ENCODE measurements at places on chromosomes 7 and 10. TPM values are rescaled to one million over a fixed set of nuclear protein-coding genes. Genes with fewer than 3 reads are reported as not detected.

Gene FBXL13
- 3.4 TPM for total RNA-seq

Gene IGF2BP3
- 2.0 TPM for total RNA-seq

DNA sequence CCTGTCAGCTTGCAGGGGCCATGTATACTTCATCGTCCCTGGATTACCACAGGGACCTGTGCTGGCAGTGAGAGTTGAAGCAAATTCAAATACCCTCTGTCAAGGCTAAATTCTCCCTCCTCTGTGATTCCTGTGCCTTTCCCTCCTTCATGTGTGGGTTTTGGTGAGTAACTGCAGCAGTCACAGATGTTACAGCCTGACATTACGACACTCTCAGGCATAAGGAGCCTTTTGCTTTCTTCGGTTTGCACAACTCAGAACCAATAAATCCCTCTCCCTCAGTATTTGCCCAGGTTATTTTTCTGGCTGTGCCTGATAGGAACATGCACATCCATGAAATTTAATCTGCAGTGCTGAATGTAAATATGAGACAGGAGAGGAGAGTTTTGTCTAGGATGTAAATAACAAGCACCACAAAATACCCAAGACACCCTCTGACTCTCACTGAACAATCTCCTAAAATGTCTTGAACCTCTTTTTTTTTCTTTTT, 997.2 kb upstream of the GHITM start:
- no peak for DNase-seq

DNA sequence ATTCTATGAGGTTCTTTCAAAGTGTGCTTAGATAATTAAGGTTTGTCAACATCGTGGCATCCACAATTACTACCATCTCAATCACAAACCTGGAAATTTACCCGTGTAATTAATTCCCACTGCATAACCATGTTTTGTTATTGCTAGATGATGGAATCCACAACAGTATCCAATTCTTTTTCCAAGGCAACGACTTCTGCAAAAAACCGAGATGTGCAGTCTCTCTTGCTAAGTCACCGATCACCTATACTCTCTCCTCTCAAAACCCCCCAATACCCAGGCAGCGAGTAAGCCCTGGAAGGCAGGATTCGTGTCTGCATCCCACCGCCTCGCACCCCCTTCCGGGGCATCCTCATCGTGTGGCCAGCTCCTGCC, 678 bp upstream of the EIF4H start:
- no peak for DNase-seq

- no peak for DNase-seq
Measured at GRCh38 chr10:95841661-95842498, 65.9 kb upstream of the CC2D2B start.

GRCh38 chr7:138025215-138026186, 23.6 kb upstream of the CREB3L2 start:
- DNase-seq: no peak

DNA sequence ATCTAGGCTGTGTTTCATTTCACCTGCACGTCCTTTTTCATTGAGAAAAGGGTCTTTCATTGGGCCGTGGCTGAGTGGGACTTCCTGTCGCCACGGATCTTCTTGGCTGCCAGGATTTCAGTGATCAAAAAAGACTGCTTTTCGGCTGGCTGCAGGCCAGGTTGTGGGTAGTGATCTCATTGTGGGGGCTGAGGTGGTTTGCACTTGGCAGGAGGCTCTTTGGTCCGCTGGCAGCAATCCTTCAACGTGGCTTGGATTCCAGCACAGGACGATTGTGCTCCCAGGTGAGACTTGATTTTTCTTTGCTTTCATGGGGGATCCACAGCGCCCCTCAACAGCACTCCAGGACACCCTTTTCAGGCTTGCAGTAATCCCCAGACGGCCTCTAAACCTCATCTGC, 29.0 kb upstream of the ZNF273 start:
- no peak for DNase-seq

- no peak for DNase-seq
Measured at GRCh38 chr10:101772017-101772894, 3.7 kb downstream of the FGF8 start.

DNA sequence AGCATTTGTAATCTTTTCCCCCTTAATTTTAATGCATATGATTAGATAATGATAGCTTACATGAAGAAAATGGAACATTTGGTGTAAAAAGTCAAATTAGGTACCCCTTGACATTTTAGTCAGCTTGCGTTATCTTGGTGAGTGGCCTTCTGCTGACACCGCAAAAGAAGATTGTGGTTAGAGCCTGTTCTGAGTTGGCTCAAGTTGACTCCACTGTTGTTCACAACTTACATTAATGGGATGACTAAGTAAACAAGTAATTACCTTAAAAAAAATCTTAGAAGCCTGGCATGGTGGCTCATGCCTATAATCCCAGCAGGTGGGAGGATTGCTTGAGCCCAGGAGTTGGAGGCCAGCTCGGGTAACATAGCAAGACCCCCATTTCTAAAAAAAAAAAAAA, 24.2 kb downstream of the TRRAP start:
- DNase-seq: no peak

Gene ZNF853
- 4.4 TPM for total RNA-seq

DNA sequence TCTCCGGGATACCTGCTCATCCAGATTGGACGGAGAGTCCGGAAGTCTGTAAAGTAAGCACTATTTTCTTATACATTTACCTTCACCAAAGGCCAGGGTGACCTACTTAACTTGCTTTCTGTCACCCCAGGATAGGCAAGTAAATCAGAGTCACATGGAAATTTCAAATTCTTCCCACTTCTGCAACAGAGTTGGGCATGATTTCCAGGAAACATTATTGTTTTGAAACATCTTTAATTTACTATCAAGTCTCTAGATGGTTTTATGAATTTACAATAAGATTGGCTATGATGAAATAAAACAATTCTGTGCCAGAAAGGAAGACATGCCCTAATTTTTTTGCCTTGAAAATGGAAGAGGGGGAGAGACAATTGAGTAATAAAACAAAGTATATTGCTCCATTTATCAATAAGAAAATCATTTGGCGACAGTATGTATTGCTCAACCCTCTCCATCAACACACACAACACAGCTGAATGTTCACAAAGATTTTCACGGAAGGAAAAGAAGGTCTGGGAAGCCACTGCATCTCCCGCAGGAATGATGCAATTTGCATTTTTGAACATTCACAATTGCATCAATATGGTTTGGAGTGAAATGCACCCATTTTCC, 702.8 kb downstream of the PARD3 start:
- DNase-seq: no peak

DNA sequence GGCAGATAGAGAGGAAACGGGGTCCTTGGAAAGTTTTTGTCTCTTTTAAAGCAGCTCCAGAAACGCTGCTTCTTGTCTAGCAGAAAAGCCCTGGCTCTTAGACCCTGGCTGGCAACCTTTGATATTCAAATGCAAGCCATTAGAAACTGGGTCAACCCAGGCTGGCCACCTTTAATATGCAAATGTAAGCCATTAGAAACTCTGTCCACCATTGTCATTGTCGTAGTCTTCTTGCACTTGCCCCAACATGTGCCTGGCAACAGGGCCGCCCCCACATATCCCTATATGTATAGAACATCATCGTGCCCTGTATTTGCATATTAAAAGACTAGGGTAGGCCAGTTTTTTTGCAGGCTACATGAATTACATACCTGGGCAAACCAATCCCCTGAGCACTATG, 621.3 kb upstream of the DPP6 start:
- no peak for DNase-seq

DNA sequence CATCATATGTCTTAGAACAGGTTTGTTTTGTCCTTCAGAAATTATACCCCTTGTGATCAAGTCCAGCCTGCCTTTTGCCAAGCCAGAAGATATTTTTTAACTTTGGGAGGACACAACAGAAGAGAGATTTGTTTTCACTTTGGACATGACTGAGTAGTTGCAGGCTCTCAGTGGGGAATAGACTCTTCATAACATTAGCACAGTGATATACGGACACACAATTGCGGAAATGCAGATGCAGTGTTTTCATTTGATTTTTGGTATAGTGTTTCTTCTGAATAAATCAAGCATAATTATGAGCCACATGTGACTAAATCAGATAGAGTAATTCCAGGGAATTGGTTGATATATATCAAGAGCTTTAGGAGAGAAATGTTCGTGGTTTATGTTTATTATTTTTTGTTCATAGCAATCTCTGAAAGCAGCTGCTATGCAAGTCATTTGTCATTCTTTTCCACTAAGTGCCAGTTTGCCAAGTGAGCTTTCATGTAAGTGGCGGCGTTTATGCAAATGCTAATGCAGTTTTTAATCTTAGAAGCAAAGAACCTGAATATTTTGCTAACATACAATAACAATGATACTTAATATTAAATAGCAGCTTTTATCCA, 69.6 kb upstream of the HDAC9 start:
- DNase-seq: no peak

Gene C10orf53
- not detected for total RNA-seq

Gene OR2A5
- total RNA-seq: not detected

Gene PRTFDC1
- 3.8 TPM for total RNA-seq

Gene TACC2
- total RNA-seq: 141 TPM

DNA sequence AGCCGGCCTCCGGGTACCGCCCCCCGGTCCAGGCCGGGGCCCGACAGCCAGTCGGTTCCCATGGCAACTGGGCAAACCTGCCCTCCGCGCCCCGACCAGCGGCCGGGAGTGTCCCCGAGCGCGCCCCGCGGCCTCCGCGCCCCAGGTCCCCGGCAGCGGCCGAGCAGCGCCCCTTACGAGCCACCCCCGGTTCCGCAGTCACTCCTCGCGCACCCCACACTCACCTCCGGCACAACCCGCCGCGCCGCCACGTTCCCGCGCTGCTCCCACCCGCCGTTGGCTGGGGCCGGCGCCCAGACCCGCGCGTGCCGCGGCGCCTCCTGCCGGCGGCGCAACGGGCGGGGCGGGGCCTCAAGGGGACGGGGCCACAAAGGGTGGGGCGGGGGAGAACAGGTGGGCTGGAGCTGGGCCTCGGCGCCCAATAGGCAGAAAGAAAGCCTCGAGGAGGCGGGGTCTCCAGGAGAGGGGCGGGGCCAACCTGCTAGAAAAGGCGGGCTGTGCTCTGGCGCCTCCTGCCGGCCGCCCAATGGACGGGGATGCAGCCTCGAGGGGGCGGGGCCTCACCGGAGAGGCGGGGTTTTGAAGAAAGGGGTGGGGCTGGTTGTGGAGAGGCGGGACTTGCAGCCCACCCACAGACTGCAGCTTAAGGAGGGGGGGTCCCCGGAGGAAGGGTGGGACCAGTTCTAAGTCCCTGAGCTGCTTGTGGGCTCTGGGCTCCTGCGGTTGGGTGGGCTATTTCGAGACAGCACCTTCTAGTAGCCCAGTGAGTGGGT, at the start of gene RADIL:
TSS of gene RADIL (minus strand) at position 345 of the 773 bp plus-strand sequence. CDS start 5,577 bp downstream, outside the sequence.
- DNase-seq: peak; percentile 94

DNA sequence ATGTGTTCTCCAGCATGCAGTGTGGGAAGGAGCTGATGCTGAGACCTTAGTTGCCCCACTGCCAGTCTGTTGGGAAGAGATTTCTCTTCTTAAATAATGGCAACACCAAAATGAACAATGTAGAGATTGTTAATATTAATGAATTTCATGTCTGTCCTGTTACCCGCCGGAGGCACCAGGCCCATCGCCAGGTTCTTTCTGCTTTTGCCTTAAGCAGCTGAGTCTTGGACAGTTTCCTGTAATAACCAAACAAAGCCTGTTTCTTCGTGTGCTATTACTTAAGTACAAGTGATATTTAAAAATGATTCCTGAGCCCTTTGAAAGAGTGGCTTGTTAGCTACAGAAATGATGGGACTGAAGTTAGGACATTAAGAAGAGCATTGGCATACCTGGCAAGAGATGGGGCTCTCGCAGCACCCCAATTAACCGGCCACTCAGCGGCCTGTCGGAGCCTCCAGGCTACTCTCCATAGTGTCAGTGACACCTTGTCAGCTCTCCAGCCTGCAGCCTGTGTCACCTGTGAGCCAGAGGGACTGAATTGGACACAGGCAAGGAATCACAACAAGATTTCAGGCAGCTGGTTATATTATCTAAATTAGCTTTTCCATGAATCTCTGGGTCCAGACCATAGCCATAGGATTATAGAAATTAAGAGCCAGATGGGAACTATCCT, 142.0 kb downstream of the CELF2 start:
- no peak for DNase-seq

Gene BICC1
- 11.0 TPM for total RNA-seq

- DNase-seq: no peak
Measured at GRCh38 chr7:128726059-128726736, 13.0 kb upstream of the CALU start.

Gene VIM
- 1,797 TPM for total RNA-seq

GRCh38 chr10:126892226-126893175, 12.7 kb upstream of the DOCK1 start:
- no peak for DNase-seq

DNA sequence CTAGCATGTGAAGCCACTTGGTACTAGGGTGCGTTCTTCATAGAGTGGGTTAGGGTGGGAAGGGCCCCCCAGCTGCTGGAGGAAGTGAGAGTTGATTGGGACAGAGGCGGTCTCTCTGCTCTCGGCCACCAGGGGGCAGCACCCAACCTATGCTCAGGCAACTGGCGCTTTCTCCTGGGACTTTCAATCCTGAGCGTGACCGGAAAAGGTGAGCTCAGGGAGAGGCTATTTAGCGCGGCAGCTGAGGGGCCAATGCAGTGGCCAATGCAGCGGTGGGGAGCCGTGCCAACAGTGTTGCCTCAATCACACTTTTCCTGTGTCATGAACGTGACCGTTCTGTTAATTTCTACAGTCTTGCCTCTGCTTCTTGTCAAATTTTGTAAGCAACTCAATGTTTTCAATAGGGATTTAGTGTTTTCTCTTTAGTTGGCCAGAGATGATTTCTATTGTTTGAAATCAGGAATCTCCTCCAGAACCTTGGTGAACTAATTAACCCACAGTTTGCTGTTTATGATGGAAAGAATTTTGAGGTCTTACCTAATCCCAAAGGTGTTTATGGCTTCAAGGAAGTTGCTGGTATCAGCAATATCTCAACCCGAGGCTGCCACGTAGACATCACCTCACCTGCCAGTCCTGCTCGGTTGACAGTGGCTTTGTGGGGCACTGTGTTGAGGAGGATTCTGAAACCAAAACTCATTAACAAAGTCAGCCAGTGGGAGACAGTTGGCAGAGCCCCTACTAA, 67.9 kb upstream of the PDZD8 start:
- peak; percentile 86 for DNase-seq

DNA sequence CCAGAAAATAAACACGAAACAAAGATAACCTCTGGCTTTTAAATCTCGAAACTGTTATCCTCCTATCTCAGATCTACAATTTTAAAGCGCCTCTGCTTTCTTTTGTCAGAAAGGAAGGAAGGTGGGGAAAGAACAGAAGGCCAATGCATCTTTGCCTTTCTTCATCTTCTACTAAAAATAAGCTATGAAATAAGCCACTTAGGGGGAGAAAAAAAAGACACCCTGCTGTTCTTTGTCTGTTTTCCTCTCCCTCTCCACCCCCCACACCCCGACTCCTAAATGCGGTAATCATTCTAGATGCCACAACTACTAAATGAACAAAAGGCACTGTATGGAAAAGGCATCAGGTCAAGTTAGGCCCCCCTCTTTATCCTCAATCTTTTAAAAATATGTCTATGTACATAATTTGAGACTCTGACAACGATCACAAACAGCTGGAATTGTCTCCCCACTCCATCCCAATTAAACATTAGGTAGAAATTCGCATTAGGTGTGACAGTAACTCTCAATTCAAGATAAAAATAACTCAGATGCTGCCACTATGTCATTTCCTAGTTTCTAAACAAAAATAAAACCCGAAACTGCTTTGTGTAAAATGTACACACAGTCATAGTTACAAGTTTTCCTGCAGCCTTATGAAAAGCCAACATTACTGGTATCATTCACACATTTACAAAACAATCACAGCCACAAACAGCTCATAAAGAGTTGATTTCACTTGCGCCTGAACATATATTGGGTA, 2.4 kb downstream of the UBE2H start:
- no peak for DNase-seq

- DNase-seq: no peak
Measured at GRCh38 chr7:122507591-122507990, 191.3 kb downstream of the RNF133 start.

Data from lower lobe of right lung (tissue), 2 donors.